ENCODE measurements at places on chromosomes 2 and 18.

DNA sequence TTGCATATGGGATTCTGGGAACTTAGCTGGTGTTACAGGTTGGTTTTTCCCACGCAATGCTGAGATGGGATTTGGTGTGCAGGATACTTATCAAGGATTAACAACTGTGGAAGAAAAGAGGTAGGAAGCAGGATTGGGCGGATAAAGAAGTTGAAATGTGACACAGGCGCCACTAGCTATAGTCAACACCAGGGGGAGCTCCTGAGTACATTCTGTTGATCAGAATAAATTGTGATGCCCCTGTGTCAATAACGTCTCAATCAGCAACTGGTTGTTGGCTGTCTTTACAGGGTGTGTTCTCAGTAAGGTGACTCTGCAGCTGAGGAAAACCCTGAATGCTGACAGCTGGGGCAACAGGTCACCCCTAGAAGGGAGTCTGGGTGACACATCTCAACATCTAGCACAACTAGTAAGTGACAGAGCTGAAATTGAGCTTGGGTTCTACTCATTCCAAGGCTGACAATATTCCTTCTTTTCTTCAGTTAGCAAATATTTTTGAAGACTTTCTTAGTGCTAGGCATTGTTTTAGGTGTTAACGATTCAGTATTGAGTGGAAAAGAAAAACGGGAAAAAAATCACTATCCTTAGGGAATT, 143.0 kb downstream of the ARL6IP6 start:
- DNase-seq = no peak

DNA sequence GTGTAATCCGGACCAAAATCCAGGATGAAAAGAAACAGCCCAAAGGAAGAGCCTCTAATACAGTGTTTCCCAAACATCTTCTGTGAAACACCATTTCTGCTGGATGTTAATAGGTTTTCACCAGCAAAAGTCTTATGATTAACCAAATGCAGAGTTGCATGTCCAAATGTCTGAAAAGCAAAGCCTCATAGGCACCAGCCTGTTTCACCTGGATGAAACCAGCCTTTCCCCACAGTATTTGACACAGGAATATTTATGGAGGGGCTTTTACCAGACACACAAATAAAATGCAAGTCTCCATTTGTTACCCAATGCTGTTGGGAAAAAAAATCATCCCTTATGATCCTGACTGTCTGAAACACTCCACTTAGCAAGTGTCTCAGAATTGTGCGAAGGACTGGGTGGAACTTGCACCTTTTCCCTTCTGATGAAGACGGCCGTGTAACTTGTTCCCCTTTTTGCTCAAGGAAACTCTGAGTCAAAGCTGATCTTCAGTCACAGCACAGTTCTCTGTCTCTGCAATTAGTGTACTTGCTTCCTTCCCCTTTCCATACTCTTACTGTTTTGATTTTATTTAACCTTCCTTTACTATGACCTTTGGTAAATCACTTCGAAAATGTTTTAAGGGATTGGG, 70.3 kb upstream of the IL1R2 start:
- DNase-seq = no peak

DNA sequence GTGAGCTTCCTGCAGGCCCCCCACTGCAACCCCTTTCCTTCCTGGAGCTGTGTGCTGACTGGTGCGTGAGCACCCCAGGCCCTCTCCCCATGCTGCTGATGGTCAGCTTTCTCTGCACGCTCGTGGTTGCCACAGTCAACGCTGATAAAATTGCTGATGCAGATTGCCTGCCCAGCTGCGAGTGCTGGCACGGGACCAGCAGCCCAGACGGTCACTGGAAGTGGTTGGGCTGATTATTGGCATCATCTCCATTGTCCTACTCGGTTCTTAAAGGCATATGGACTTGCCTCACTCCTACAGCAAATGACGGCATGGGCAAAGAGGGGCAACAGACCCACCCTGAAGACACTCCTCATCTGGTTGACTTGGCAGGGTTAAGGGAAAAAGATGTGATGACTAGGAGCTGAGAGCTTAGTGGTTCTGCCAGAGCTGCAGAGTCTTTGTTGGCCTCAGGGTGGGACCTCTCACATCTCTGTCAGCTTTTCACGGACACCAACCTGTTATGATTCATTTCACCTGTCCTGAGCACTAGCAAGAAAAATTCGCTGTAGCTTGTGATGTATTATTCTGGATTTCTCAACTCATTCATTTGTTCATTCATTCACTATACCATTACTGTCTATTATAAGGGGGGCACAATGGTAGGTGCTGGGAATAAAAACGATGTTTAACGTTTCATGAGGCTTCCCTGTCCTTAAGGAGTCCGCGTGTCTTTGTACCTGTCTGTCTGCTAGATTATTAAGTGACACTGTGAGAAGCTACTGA, 38.4 kb downstream of the PAX8 start:
- DNase-seq = no peak

DNA sequence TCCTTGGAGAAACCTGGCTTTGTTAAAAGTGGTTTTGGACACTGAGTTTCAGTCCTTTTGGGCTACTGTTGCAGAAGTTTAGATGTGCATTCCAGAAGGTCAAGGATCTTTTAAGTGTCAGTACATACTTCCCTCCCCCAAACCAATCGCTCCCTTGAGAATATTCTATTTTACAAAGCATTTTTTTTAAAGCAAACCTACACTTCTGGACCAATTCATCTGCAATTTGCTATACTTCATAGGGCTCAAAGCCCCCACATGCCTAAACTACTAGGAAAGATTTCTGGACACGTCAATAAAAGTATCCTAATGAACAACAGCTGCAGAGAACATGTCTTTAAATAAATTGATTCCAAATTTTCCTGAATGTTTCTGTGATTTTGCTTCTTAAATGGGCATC, 157.6 kb downstream of the RDH14 start:
- DNase-seq = no peak
